T-helper 9 cell (primary cell): ENCODE measurements at places on chromosomes 16 and 17.

- no peak for DNase-seq
Measured at GRCh38 chr17:74543891-74544760, 1.8 kb downstream of the CD300C start.

DNA sequence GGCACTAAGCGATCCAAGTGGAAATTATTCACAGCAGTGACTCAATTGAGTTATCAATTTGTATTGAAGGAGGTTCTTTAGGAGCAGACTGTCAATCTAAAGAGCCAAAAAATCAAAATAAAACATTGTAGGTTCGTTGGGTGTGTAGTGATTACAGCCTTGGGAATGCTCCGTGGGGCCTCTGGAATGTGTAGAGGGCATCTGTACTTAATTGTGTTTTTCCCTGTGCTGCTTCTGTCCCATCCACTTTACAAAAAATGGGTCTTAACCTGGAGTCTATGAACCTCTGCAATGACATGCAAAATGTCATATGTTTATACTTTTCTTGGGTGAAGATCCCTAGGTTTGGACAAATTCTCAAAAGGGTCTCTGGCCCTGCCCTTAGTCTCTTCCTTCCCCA, 215.1 kb downstream of the CCDC182 start:
- no peak for DNase-seq

DNA sequence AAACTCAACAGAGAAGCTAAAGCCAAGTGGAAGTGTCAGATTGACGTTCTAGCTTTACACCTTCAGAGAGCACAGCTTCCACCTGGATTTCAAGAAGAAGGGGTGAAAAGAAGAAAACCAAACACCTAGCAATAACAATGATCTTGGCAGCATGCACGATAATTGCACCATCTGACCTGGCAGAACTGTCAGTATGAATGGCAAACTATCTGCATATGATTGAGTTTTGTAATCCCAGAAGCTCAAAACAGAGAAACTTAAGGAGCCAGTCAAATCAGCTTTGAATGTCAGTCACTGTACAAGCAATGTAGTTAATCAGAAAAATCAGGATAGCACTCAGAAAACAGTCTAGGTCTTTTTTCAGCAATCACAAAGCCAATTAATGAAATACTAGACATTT, 427.1 kb downstream of the ZFHX3 start:
- no peak for DNase-seq

- DNase-seq = no peak
Measured at GRCh38 chr17:73022694-73023093, 69.8 kb downstream of the SLC39A11 start.

DNA sequence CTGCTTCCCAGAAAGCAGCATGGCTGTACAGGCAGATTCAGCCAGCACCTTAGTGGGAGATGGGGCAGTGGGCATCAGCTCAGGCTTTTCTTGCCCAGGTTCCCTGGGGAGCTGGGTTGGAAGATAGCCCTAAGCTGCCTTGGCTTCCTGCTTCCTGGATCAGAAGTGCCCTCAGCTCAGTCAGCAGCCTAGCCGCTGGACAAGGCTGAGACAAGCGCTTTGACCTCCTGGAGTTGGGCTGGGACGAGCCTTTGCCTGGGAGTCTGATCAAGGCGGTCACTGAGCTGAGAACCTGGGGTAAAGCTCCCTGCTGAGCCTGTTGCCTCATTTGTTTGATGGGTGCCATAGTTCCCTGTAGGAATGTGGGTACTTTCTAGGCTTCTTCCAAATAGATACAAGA, 190.0 kb downstream of the RAB11FIP4 start:
- DNase-seq = no peak

DNA sequence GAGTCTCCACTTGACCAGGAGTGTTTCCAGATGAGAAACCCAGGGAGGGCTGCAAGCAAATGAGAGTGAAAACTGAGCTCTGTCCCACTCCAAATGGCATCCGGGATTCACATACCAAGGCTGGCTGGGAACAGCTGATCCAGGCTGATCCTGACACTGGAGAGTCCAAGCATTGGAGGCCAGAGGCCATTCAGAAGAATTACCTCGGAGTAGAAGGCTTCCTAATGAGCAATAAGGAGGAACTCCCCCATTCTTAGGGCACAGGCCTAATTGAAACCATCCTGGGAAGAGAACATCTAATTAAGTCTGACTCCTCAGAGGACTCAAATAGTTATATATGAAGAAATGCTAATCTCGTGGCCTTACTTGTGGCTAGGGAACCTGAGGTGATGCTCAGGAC, 142.8 kb downstream of the PRKCA start:
- DNase-seq = no peak

- no peak for DNase-seq
Measured at GRCh38 chr16:1997494-1998359, 8.0 kb downstream of the SYNGR3 start.

DNA sequence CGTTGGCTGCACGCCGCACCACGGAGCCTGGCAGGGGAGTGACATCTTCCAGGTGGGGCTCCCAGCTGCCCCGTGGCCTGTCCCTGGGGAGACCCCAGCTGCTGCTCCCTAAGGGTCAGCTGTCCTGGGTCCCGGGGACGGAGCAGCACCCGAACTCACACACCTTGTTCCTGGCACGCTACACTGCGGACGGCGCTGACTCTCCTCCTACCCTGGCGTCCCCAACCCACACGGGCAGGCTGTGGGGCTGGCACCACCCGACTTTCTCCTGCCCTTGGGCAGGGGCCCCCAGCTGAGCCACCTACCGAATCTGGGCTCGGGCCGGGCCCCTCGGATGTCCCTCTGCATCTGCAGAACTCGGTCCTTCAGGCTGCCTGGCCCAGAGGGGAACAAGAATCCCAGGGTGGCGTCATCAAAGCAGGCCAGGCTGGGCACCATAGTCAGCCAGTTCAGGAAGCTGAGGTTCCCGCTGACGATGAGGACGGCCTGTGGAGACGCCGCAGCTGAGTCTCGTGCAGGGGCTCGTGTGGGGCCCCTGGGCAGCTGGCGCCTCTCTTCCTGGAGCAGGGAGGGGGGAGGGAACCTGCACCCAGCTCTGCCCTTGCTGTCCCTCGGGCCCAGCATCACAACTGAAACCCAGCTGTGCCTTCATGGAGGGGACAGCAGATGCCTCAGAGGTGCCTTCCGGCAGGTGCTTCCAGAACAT, 70.5 kb upstream of the GNG13 start:
- DNase-seq = no peak

GRCh38 chr16:14013571-14014283, 57.4 kb upstream of the MRTFB start:
- no peak for DNase-seq

GRCh38 chr16:10180771-10181163, 1.5 kb downstream of the GRIN2A start:
- DNase-seq = no peak

- no peak for DNase-seq
Measured at GRCh38 chr17:39270923-39271322, 45.2 kb upstream of the STAC2 start.

- DNase-seq = no peak
Measured at GRCh38 chr17:72501404-72502370, 380.9 kb downstream of the SOX9 start.

DNA sequence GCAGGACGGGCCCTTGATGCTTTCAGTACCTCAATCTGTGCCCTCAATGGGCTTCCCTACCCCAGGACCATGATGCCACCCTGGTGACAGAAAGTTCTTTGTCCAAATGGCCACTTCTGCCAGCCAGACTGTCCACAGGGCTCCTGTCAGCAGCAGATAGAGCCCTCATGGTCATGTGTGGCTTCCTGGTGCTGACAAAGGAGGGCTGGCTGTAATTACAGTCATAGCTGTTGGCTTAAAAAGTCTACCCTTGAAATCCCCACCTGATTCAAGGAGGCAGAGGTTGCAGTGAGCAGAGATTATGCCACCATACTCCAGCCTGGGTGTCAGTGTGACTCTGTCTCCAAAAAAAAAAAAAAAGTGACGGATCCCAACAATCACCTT, 3.3 kb downstream of the TRPV2 start:
- DNase-seq = no peak

GRCh38 chr17:67312265-67312664, 54.1 kb downstream of the PSMD12 start:
- no peak for DNase-seq

DNA sequence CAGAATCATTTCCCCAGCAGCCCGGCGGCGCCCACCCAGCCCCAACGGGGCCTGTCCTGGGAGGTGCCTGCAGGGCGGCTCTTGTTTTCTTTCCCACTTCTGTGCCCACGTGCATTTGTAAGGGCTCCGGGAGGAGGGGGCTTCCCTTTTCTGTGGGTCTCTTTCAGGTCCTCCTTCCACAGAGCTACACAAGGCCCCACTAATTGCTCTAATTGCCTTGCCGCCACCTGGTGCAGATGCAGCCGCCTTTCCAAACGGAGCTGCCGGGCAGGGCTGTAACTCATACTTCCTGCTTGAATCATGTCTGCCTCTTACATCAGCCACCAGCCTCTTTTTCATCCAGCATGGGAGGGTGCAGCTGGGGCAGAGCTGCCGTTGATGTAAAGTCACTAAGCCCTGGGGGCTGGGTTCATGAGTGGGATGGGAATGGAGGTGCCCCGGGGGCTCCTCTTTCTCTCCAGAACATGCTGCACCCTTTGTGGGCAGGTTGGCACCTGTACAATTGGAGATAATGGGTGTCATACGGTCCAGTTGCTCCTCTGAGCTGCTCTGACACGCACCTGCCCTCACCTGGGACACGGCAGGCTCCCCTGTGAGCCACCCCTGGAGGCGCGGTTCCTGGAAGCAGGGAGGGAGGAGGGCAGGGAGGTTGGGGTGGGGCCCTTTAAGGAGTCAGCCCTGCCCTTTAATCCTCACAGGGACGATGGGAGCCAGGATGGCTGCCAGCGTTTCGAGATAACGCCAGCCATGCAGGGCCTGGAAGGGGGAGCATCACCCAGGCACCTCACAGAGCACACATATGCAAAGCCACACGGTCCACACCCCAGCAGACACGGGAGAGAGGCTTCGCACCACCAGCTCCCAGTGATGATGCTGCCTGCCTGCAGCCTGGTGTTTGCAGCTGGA, 41.1 kb upstream of the KLHDC4 start:
- DNase-seq = no peak

DNA sequence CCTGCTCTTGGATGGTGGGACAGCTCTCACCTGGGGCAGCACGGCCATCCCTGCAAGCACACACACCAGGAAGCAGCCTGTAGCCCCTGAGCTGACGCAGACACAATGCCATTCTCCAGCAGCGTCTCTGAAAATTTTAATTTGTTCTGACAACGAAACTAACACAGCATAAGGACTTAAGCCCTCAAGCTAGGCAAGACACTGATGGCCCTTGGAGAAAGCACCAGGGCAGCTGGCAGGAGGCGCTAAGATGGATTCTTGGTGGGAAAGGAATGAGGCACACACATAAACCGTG, 2.7 kb upstream of the LIMD2 start:
- no peak for DNase-seq

GRCh38 chr16:54946909-54947308, 16.2 kb downstream of the IRX5 start:
- DNase-seq = no peak

DNA sequence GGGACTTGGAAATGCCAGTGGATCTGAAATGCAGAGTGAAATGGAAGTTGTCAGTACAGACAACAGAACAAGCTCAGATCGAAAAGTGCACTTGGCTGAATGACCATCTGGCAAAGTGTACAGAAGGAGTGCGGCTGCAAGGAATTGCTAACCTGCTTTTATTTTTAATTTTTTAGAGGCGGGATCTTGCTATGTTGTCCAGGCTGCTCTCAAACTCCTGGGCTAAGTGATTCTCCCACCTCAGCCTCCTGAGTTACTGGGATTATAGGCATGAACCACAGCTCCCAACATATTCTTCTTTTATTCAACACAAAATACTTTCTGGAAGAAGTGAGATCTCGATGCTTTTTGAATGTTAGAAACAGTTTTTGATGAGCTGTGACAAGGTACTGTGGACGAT, 3.6 kb downstream of the LRRC59 start:
- DNase-seq = no peak

GRCh38 chr17:4771519-4772234, at the start of gene TM4SF5:
Gene TM4SF5, plus strand, starts transcription at chr17:4771886. Its CDS starts 37 bp downstream, at chr17:4771923.
- no peak for DNase-seq

GRCh38 chr16:58264961-58265479, 29.8 kb downstream of the PRSS54 start:
- no peak for DNase-seq

DNA sequence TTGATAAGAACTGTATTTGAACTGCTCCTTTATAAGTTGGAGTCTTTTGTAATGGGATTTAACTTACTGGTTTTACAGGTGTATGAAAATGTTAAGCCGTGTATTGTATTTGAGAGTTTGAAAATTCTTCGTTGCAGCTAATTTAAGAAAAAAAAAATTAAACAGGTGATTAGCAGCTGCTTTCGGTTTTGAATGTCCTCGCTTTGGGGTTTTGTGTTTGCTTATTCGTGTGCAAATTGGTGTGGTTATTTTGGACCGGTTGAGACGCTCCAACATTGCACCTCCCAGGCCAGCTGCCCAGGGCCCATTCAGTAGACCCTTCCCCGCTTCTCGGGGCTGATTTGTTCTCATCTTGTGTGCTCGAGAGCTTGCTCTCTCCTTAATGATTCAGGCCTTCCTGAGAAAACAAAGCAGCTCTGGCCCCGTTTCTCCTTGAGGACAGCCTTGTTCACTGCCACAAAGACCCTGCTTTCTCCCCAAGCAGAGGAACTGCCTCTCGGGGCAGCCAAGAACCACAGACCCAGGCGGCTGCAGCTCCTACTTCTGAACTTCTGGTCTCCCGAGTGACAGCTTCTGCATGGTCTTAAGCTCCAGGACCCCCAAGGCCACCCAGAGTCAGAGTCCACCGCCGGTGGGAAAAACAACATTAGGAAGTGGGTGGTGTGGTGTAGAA, 100.5 kb downstream of the MSI2 start:
- no peak for DNase-seq

DNA sequence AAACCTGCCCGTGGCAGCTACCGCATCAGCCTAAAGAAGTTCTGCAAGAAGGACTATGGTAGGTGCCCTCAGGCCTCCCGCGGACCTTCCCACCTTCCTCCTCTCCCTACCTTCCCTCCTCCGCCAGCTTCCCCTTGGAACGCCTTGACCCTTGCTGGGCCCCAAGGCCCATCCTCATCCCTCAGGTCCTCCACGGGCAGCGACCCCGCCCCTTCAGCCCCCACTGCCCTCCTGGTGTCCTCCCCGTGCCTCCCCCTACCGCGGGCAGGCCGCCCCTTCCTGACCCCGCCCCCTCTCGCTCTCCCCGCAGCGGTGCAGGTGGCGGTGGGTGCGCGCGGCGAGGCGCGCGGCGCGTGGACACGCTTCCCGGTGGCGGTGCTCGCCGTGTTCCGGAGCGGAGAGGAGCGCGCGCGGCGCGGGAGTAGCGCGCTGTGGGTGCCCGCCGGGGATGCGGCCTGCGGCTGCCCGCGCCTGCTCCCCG, 1.4 kb upstream of the TBC1D24 start:
- no peak for DNase-seq

- DNase-seq = no peak
Measured at GRCh38 chr16:84368308-84368996, at the start of gene ATP2C2. Gene ATP2C2, plus strand, starts transcription at chr16:84368538. Its CDS starts 78 bp downstream, at chr16:84368616.

GRCh38 chr17:79515646-79516571, 94.9 kb downstream of the RBFOX3 start:
- no peak for DNase-seq

DNA sequence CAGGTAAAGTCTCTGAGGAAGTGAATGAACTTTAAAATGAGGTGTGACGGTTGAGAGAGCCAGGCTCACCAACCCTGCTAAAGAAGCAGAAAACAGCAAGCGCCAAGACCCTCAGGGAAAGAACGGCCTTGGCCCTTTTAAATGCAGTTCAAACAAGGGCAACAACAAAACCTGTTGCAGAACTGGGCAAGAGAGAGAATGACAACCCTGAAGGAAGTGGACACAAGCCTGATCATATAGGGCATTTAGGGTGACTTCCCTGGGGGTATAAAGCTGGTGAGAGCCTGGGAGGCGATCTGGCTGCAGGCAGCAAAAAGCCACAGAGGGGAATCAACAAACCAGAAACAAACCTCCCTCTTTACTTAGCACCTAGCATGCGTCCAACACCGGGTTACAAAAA, 1.0 kb downstream of the CPPED1 start:
- no peak for DNase-seq
